ENCODE measurements at places on chromosomes 4 and X. TPM values are rescaled to one million over a fixed set of nuclear protein-coding genes. Genes with fewer than 3 reads are reported as not detected.

Gene FGF13
- 24.2 TPM for total RNA-seq

Gene MAGEA2B
- 16.7 TPM for total RNA-seq

Gene AIFM1
- 77.5 TPM for total RNA-seq

Gene TSPYL2
- total RNA-seq: 5.4 TPM

Gene TIMM8A
- total RNA-seq: 7.0 TPM

Gene BRCC3
- 6.3 TPM for total RNA-seq

Gene TNMD
- total RNA-seq: not detected

Measured in SK-MEL-5 (cell line).